ENCODE measurements at places on chromosomes 3 and 15.
A peak's percentile ranks its signal among the peaks of the same experiment; 100 is the strongest.

GRCh38 chr3:159620281-159620680 lies 368.4 kb upstream of the IL12A start:
- no peak for DNase-seq

- no peak for DNase-seq
Measured at GRCh38 chr15:94119298-94119811, 112.0 kb upstream of the MCTP2 start.

DNA sequence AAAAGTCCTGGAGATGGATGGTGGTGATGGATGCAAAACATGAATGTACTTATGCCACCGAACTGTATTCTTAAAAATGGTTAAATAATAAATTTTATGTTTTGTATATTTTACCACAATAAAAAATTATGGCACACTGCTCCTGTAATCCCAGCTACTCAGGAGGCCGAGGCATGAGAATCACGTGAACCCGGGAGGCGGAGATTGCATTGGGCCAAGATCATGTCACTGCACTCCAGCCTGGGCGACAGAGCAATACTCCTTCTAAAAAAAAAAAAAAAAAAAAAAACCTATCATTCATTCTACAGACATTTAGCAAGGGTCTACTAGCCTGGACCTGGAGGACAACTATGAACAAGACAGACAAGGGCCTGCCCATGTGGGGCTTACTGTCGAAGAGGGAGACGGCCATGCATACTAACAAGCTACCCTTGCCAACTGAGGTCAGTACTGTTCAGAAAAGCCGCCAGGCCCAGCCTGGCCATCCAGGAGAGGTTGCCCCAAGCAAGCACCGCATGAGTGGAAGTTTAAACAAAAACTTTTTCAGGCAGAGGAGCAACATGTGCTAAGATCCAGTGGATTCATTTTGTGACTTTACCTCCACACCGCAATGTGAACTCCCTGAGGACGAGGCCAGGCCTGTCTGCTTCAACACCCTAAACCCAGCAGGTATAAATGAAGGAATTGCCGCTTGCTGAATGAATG lies 2.8 kb upstream of the NEK4 start:
- no peak for DNase-seq

- DNase-seq, result no peak
Measured at GRCh38 chr3:136189043-136189442, 7.1 kb downstream of the MSL2 start.

DNA sequence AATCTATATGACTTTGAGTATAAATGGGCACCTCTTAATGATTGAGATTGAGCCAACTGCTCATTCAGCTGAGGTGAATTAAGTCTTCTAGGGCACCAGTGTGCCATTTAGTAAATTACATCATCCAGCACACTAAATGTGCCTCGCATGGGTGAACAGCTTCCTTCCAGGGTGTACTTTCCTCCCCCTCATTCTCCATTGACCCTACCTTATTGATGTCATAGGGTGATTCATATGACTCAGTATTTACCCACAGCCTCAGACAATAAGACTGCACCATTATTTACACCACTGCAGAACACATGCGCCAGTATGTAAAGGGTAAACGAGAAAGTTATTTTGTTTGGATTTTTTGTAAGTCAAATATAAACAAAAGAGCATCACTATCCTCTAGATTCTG lies 185.2 kb upstream of the ARL6 start:
- DNase-seq, result no peak

DNA sequence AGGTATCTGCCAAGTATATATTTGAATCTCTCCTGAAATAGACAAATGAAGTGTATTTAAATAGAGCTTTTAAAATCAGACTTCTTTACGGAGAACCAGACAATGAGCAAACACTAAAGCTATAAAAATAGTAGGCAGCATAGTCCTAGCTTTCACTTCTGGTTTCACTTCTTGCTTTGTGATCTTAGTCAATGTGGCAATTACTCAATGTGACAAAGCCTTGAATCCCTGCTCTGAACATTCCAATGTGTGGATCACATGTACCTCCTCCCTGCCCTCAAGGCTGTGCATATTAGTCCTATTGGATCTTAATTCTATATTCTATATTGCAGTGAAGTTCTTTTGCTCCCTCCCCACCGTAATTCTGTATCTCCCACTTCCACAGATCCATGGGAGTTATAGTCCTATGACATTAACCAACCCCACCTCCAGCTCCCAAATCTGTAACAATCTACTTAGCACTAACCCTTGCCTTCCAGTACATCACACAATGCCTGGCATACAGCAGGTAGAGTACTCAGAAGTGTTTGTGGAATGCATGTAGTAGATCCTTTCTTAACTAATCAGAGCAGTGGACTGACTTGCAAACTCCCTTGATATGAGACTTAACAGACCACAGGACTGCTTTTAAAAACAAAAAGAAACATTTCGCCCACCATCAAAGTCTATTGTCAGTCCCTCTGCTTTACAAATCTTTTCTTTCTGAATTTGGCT lies 24.3 kb upstream of the CP start:
- DNase-seq, result peak; percentile 79

DNA sequence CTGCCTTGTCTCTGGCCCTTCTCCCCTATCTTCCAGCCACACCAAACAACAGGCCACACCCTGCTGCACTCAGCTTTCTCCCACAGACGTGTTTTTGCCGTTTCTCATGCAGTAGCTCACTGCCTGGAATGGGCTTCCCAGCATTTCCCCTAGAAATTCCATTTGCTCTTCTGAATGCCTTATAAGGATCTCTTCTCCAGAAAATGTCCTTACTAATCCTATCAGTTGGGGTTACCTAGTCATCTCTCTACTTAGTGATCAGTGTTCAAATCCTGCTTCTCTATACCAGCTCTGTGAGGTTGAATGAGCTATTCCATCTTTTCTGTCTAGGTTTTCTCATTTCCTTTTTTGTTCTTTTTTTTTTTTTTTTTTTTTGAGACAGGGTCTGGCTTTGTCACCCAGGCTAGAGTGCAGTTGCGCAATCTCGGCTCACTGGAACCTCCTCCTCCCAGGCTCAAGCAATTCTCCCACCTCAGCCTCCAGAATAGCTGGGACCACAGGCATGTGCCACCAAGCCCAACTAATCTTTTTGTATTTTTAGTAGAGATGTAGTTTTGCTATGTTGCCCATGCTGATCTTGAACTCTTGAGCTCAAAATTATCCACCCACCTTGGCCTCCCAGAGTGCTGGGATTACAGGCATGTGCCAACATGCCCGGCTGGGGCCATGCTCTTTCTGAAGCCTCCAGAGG lies 98.2 kb upstream of the CHD2 start:
- DNase-seq, result peak; percentile 79

GRCh38 chr3:44136421-44136820 lies 105.3 kb upstream of the TOPAZ1 start:
- DNase-seq, result peak; percentile 36

- no peak for DNase-seq
Measured at GRCh38 chr3:128484404-128485281, 8.4 kb downstream of the GATA2 start.

DNA sequence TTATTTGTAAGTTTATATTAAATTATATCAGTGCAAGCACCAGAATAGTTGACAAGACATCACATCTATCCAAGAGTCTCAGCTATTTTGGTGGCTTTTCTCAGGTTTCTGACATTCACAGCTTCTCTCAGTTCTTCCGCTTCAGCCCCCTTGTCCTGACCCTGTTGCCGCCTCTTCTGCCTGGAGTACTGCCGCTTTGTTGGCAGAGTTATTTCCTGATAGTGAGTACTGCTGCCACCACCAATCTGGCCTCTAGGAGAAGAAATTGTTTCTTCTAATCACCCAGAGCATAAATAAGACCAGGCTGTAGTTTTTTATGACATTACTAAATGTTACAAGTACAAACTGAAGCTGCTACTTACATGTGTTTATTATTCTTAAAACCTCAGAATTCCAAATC lies 470.1 kb downstream of the NSUN3 start:
- DNase-seq, result no peak

- no peak for DNase-seq
Measured at GRCh38 chr15:72923289-72923688, 129.0 kb upstream of the NEO1 start.

- DNase-seq, result no peak
Measured at GRCh38 chr3:17118771-17119170, 234.0 kb downstream of the PLCL2 start.

- no peak for DNase-seq
Measured at GRCh38 chr3:33790091-33790490, 8.3 kb upstream of the PDCD6IP start.

GRCh38 chr15:78679089-78679511 lies 38.1 kb upstream of the CHRNB4 start:
- DNase-seq, result no peak

- no peak for DNase-seq
Measured at GRCh38 chr3:171542976-171543375, 82.8 kb upstream of the TNIK start.

DNA sequence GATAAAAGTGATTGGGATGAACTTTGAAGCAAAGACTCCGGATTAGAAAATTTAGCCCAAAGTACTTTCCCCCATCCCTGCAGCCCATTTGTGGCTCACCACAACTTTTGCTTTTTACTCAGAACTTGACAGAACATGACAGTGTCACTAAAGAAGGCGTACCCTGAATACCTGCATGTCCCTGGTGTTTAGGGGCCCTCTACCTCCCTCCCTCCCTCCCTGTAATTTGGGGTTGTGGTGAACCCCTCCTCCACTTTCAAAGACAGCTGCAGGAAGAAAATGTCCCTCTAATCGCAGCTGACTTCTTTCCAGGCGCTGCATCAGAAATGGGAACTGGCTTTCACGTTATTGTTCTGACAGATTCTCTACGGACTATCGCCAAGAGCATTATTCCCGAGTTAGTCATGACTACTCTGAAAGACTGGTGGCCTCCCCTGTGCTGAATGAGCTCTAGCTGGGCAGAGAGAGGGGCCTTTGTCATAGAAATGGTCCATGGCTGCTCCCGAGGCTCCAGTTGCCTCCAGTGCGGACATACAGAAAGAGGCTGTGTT lies 93.2 kb upstream of the ARHGEF3 start:
- peak; percentile 16 for DNase-seq

DNA sequence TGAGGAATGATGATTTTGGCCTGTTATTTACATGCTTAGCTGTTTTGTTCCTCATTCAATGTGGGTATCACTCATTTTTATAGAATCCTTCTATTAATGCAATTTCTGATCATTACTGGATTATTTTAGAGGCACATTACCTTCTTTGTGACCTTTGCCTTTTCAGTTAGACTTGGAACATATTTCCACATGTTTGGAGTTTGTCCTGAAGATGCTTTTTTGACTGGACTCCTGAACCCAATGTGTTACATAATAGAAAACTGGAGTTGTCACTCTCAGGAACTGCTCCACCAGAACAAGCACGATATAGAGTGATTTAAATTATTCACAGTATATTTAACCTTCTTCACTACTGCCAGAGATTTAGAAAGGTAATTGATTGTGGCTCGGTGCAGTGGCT lies 59.5 kb downstream of the TP63 start:
- DNase-seq, result no peak

DNA sequence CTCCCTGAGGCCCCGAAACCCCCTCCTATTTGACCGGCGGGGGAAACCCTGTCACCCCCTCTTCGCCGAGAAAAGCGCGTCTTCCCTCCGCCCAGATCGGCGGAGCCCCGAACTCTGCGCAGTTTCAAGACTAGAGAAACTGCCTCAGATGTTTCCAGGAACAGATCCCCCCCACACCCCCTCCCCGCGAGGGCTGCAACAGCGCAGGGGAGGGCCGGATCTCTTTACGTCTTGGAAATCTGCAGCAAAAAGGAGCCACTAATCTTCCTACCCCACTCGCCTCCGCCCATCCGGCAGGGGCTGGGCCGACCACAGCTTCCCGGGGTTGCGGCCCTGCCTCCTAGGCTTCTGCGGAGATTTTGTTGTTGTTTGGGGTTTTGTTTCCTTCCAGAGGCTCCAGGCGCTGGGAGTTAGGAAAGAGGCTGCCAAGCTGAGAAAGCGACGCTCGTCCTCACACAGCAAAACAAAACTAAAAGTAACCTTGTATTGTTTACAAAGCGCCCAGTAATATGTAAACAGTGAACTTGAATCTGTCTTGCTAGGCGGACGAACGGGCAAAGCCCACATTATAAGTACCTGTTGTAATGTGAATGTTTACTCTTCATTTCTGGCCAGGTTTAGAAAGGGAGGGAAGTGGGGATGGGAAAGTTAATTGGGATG lies 2.2 kb downstream of the FOXB1 start:
- DNase-seq, result peak; percentile 16

GRCh38 chr3:163563485-163563884 lies 1514.8 kb downstream of the SI start:
- DNase-seq, result no peak

- no peak for DNase-seq
Measured at GRCh38 chr3:176970770-176971169, 226.5 kb downstream of the TBL1XR1 start.

GRCh38 chr3:101501783-101502182 lies 11.2 kb downstream of the SENP7 start:
- no peak for DNase-seq

- no peak for DNase-seq
Measured at GRCh38 chr15:51299187-51300015, 39.0 kb downstream of the CYP19A1 start.

GRCh38 chr15:78364233-78364632 lies 24.1 kb downstream of the CRABP1 start:
- DNase-seq, result no peak

DNA sequence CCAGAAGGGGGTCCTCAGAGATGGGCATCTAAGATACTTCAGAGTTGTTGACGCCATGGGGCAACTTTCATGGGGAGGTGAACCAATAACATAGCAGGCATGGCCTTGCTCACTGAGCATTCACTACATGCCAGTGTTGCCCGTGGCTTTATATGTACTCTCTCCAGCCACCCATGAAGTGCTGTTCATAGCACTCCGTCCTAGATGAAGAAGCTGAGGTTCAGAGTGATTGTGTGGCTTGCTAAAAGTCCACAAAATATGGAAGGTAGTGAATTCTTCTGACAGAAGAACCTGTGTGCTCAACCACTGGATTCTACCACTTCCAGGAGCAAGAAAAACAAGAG lies 9.8 kb upstream of the SEMA4B start:
- no peak for DNase-seq

GRCh38 chr15:34324933-34325332 lies 12.6 kb downstream of the SLC12A6 start:
- no peak for DNase-seq

GRCh38 chr3:82796765-82797164 lies 1035.3 kb upstream of the GBE1 start:
- no peak for DNase-seq

DNA sequence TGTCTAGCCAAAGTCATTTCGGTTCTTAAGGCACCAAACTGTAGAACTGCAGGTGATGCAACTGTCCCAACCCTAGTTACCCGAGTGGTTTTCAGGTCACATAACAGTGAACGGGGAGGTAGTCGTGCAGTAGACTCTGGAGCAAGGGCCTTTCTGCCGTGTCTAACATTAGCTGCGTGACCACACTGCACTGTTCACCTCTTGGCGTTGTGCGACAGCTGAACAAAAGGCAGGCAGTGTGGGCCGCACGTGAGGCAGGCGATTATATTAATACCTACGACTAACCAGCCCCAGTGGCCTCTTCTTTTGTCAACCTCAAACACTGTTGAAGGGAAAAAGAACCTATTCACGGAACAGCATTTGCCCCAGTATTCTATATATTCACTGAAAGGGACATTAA lies 2.8 kb downstream of the LRRN1 start:
- DNase-seq, result no peak

All from choroid plexus epithelial cell (primary cell).